MCF 10A (cell line): ENCODE measurements at places on chromosomes 2 and 18.

DNA sequence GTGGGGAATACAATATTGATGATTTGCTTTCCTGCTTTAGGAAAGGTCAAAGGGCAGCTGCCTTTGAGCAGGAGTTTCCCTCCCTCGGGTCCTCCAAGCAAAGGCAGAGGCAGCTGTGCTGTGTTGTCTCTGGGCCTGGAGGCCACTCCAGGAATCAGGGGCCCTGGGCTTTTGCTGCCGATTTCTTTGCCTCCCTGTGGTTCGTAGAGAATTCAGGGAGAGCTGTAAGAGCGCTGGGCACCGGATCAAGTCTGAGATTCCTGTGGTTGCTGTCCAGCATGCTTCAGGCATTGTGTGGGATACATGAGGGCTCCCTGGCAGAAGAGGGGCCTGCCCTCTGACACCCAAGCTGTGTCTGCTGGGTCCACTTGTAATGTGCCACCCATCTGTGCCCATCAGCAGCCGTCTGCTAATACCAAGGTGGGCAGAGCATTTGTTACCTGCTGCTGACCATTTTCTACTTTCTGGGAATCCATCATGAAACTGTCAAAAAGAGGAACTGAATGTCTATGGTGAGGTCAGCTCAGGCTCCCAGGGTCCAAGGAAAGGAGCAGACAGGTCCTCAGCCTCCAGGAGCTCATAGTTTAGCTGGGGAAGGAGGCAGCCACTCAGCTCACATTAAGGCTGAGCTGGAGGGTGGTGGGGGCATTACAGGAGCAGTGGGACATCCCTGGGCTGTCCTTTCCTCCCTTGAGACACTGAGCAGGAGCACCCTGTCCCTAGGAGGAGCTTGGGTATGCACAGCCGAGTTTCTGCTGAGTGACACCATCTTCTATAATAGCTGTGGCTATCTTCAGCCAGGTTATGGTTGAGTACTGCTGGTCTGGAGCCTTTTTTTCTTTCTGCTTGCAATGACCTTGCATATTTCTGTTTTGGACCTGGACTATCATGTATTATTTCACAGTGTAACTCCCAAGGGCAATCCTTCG, 68.5 kb downstream of the CTIF start:
- peak; percentile 43 for DNase-seq

- DNase-seq, result no peak
Measured at GRCh38 chr2:95051626-95052025, 26.1 kb downstream of the MAL start.

GRCh38 chr2:85119900-85120299, 13.3 kb upstream of the TCF7L1 start:
- no peak for DNase-seq

DNA sequence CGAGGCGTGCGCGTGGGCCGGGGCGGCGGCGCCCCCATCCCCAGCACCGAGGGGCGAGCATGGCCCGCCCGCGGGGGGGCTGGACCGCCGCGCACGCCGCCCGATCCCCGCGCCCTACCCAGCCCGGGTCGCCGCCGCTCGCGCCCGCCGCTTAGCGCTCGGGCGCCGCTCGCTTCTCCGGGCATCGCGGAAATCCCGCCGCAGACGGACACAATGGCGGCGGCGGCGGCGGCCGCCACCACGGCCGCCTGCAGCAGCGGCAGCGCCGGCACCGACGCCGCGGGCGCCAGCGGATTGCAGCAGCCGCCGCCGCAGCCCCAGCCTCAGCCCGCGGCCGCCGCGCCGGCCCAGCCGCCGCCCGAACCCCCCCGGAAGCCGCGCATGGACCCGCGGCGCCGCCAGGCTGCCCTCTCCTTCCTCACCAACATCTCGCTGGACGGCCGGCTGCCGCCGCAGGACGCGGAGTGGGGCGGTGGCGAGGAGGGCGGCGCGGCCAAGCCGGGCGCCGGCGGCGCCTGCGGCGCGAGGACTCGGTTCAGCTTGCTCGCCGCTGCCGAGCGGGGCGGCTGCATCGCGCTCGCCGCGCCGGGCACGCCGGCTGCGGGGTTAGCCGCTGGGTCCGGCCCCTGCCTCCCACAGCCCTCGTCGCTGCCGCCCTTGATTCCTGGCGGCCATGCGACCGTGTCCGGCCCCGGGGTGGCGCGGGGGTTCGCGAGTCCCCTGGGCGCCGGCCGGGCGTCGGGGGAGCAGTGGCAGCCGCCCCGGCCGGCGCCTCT, 453 bp downstream of the CABLES1 start:
- DNase-seq, result peak; percentile 33

DNA sequence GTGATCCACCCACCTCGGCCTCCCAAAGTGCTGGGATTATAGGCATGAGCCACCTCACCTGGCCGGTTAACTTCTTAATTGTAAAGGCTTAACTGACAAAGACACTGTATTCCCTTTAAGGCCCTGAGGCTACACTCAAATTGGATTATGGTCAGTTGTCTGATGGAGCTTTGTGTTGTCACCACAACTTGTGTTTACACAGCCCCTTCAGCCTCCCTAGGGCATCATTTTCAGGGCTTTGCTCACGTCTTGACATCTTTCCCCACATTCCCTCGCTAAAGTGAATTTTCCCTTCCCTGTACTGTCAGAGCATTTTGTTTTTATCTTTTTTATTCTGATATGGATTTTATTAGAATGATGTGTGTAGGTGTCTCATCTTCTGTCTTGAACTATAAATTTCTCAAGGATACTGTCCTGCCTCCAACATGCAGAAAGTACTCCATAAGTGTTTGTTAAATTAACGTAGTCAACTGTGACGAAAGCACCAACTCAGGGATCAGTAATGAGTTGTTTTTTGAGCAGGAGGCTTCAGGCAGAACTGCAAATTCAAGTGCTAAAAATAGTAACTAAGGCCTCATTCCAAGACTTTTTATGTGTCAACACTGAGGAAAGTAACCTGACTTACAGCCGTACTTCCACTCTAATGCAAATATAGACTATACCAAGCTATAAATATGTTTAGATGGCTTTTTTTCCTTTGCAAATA, 77.1 kb upstream of the NARS1 start:
- DNase-seq, result peak; percentile 41

GRCh38 chr2:162221064-162221463, 22.2 kb downstream of the FAP start:
- peak; percentile 82 for DNase-seq

- no peak for DNase-seq
Measured at GRCh38 chr2:143674051-143674450, 544.8 kb downstream of the ARHGAP15 start.

GRCh38 chr2:164151522-164151921, 415.7 kb upstream of the FIGN start:
- DNase-seq, result peak; percentile 76

DNA sequence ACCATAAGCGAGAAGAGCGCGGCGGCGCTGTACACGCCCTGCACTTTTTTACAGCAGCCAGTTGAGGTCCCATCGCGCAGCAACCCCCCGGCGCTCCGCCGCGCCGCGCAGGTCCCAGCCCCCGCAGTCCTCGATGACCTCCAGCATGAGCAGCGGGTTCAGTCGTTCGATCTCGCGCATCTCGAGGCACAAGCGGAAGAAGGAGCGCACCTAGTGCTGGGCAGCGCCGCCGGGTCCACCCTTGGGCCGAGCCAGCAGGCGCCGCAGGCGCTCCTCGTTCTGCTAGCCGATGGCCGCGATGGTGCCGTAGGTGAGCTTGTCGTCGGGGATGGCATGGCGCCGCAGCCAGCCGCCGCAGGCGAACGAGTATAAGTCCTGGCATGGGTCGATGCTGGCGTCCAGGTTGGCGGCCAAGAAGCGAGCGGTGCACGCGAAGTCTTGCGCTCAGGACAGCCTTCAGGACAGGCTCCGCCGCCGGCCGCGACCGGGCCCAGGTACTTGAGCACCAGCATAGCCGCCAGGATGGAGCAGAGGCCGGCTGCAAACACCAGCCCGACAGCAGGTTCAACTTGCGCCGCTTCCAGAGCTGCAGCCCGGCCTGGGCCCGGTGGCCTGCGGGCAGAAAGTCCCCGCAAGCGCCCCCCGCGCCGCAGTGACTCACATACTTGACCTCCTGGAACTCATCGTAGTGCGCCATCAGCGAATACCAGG, 8.3 kb downstream of the ALPP start:
- no peak for DNase-seq

- DNase-seq, result peak; percentile 23
Measured at GRCh38 chr2:158507141-158507540, 50.4 kb downstream of the PKP4 start.

DNA sequence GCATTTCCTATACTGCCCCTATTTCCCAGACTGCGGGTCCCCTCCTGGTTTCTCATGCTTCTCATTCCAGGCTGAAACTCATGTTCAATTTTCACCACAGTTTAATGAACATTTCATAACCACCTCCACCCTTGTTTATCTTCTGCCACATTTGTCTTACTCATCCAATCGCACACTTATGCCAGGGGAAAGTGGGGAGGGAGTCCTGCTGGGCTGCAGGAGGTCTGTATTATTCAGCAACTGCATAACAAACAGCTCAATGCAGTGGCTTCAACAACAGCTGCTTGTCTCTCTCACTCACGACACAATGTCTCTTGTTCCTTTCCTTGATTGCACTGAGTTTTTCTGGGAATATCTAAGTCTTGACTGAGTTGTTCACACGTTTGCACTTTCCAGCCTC, 106.0 kb downstream of the ZNF519 start:
- DNase-seq, result peak; percentile 47

DNA sequence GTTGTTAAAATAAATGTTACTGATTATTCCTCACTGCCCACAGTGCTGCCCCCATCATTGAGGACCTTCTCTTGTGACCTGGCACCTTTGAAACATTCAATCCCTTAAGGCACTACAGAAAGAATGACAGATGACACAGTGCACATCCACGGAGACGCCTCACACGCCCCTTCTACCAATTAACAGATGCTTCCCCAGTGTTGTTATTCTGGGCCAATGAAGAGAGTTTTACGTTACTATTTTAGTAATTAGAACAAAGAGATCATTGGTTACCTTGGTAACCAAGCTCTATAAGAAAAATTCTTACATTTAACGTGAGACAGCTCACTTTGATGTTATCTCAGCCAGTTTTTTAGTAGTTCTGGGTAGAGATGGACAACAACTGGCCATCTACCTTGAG, 152.0 kb downstream of the ZNF236 start:
- DNase-seq, result no peak

DNA sequence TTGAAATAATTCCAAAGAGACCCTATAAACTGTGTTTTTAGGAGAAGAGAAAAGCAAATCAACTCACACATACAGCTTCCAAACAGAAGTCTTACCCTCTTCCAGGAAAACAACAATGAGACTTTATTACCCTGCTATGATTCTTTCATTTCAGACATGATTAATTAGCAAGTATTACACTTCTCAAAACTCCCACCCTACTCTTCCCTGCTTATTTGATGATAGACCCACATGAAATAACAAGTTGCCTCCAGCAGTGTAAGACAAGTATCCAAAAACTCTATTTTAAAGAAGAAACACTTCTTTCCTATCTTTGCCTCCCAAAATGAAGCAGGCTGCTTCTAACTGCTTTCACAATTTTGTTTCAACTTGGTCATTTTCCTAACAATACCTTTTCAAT, 4.1 kb downstream of the FIGN start:
- peak; percentile 16 for DNase-seq

- peak; percentile 71 for DNase-seq
Measured at GRCh38 chr2:48471048-48471474, 58.9 kb upstream of the STON1 start.

DNA sequence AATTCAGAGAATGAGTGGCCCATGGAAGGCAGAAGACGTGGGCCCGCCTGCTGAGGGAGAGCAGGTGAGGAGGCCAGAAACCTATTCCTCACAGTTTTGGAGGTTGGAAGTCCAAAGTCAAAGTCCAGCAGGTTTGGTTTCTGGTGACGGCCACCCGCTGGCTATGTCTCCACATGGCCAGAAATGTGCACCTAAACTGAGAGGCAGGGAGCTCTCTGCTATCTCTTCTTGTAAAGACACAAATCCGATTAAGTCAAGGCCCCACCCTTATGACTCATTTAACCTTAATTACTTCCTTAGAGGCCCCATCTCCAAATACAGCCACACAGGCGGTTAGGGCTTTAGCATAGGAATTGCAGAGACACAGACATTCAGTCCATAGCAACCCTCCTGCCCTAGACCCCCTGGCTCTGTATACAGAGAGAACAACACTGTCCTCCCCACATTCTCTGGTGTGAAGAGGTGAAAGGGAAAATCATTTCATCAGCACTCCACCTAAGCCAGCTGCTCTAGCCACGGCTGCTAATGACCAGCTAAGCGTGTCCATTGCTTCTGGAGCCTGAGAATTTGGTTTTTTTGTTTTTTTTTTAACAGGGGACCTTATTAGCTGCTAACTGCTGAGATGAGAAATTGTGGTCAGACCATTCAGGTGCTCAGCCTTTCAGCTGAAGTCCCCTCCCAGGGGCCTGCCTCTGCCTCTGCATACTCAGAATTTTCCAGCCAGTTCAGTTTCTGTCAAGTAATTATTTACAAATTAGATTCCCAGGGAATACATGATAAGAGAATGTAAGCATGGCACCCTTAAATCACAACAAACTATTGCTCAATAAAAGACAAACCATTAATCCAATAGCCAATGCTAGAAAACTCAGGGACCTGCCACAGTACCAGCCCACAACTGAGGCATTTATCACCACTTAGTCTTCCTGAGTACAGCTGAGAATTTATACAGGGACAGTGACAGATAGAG, 368.7 kb upstream of the ID2 start:
- peak; percentile 58 for DNase-seq

- DNase-seq, result no peak
Measured at GRCh38 chr2:71333619-71334018, 2.0 kb downstream of the ZNF638 start.

DNA sequence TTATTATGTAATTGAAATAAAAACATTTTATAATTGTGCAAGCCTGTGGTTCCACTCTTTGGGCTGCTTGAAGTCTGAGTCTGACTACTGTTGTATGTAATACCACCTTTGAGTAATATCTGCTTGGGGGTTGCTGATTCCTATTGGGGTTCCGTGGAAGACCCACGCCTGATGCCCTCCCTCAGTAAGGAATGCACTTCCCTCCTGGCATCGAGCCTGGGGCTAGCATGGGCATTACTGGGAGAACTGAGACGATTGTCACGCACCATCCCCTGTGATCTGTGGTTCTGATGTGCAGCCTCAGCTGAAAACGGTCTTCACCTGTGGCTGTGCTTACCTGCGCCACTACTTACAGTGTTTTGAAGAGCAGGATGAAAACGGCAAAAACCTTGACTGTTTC, 32.7 kb upstream of the RBM44 start:
- no peak for DNase-seq

GRCh38 chr2:65681503-65681902, 249.1 kb upstream of the SPRED2 start:
- DNase-seq, result no peak

DNA sequence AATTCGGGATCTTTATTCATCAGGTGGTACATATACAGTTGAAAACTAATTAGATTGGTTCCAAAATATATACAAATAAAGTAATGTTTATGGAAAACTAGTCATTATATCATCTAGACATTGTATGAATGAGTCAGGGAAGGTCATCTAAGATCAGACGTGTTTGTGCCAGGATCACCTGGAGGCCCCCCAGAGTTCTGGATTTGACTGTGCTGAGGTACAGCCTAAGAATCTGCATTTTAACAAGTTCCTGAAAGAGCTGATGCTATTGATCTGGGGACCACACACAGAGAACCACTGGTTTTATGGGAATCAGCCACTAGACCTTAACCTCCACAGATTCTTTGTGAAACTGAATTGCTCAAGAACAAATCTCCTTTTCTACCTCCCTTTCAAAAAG, 43.2 kb downstream of the PARD6G start:
- DNase-seq, result no peak

GRCh38 chr2:158973116-158973956, 4.9 kb downstream of the TANC1 start:
- peak; percentile 89 for DNase-seq
